ENCODE measurements at places on chromosomes 7 and 10.

DNA sequence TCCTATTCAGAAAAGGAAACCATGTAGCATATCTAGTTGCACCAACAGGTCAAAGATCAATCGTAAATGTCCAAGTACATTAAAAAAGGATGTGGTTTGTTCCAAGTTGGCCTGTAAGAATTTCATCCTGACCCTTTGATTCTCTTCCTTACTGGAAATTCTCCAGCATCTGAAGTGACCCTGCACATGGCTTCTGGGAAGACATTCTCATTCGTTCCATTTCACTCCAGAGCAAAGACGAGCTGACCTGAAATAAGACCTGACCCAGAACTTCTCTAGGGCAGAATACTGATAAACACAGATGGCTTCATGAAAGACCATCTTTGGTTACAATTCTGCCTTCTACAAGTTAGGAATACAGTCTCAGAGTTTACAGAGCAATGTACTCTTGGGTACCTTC lies 39.8 kb downstream of the ASB4 start:
- DNase-seq, result no peak

- DNase-seq, result no peak
Observed at GRCh38 chr10:88500656-88501055, 82.5 kb downstream of the RNLS start.

GRCh38 chr10:56934515-56934914 lies 573.5 kb upstream of the ZWINT start:
- DNase-seq, result no peak

- no peak for DNase-seq
Observed at GRCh38 chr7:157278167-157278790, 58.5 kb upstream of the DNAJB6 start.

DNA sequence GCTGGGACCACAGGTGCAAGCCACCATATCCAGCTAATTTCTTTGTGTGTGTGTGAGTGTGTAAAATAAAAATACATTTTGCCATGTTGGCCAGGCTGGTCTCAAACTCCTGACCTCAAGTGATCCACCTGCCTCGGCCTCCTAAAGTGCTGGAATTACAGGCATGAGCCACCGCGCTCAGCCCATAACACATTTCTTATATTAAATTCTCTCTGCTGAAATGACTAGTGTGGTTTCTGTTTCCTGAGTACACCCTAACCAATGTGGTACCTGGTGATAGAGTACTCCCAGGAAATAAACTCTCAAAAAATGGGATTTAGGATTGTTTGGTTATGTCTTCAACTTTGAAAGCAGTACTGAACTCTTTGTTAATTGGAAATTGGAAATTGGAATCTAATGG lies 19.4 kb upstream of the FHIP2A start:
- DNase-seq, result no peak

- no peak for DNase-seq
Observed at GRCh38 chr10:66799474-66799873, 126.4 kb upstream of the LRRTM3 start.

DNA sequence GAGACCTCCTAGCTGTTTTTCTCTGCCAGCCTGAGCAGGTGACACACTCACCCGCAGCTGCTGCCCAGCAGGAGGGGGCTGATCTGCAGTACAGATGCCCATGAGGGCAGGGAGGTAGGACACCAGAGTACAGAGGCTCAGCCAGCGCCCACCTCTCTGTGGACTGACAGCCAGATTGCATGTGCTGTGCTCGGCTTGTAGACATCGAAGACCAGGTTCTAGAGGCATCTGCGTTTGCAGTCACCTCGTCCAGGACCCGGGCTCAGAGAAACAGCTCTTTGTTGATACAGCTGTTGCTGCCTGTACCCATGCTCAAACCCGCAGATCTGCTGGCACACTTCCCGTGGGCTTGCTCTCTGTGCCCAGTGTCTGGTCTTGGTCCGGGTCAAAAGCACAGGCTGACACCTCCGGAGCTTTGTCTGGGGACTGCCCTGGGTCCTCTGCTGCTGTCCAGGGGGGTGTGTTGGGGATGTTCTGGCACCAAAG lies 224.7 kb downstream of the GLRX3 start:
- DNase-seq, result no peak

DNA sequence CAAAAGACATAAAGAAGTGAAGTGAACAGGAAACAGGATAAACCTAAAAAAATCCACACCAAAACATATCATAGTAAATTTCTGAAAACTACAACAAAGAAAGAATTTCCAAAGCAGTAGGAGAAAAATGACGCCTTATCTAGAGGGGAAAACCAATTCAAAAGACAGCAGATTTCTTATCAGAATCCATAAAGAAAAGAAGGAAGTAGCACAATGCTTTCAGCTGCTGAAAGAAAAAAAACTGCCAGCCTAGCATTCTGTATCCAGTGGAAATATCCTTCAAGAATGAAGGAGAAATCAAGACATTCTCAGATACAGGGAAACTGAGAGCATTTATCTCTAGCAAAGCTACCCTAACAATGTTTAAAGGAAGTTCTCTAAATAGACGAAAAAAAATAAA lies 37.8 kb downstream of the PDLIM1 start:
- no peak for DNase-seq

DNA sequence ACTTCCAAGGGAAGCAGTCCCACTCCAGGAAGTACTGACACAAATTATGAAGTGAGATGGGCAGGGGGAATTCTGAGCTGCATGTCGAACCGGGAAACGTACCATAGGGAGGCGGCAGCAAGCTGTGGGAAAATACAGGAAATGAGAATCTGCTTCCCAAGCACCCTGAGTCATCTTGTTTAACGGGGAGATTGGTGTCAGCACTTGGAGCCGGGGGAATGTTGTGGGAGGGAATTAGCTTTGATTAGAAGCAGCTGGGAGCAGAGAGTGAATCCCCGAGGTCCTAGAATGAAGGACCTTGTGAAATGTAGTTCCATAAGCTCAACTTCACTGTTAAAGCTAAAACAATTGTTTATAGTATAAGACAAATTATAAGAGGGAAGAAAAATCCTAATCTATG lies 141.4 kb upstream of the PRKCQ start:
- DNase-seq, result no peak
